Chondrocyte (in vitro differentiated cells): ENCODE measurements at places on chromosomes 7 and 10.

DNA sequence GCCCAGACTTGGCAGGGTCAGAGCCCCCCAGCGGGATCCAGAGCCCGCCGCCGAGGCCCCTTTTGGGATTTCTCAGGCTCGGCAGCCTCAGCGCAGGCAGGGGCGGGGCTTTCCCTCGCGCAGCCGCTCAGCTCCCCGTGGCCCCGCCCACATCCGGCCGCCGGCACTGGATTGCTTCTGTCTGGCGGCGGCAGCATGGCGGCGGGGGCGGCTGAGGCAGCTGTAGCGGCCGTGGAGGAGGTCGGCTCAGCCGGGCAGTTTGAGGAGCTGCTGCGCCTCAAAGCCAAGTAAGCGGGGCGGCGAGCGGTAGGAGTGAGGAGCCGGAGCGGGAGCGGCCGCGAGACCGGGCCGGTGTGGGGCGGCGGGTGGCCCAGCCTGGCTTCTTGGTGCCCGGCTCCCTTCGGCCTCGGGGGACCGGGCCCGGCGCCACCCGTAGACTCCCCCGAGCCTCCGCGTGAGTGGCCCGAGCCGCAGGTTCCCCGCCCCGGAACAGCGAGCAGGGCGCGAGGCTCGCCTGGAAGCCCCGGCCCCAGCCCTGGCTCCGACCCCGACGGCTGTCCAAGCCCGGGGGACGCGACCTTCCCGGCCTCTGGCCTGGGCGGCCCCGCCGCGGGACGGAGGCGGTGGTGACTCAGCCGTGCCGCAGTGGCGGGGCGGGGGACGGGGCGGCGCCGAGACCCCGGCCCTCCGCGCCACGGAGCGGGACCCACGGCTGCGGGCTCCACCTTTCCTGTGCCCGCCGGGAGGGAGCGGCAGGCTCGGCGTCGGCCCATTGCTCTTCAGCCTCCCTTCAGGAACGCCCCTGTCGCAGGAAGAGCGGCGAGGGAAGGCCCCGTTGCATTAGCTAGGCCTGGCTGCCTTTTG is at the start of gene GLRX3:
TSS of gene GLRX3 (plus strand) at position 166 of the 864 bp plus-strand sequence. CDS start at position 196, 30 bp downstream.
- DNase-seq: peak; percentile 96

GRCh38 chr7:115649429-115649828 is 381.1 kb downstream of the TFEC start:
- no peak for DNase-seq

DNA sequence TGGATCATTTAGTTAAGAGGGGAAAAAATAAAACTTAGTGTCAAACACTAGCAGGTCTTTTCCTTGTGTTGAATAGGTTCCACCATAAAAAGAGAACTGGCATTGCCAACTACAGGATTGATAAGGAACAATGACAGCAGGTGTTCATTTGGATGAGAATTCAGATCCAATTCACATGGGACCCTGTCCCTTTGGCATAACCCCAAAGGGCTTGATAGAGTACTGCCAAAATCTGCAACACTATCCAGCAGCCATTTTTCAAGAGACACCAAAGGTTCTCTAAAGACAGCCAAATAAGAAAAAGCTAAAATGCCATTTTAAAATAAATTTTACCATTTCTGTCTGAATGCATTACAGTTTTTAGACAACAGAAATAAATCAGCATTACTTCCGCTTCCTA is 422.3 kb downstream of the DGKB start:
- DNase-seq: no peak

- no peak for DNase-seq
These were observed 63.4 kb upstream of the GSDME start for GRCh38 chr7:24820730-24821044.

DNA sequence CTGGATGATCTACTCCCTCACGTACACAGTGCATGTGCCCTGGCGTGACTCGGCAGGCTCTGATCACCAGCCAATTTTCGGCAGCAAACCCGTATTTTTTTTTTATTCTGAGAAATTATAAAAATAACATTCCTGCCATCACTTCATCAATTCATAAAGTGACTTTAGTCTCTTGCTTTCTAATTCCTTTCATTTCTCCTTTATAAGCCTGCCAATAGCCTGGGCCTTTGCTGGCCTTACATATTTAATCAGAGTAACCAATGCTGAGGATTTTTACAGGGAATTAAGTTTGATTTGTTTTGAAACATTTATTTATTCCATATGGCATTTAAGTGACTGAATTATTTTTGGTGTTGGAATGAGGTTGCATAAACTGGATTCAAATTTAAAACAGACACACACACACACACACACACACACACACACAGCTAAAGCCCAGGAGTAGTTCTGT is 140.8 kb downstream of the ETV1 start:
- no peak for DNase-seq

GRCh38 chr10:90644165-90644564 is 213.7 kb downstream of the HTR7 start:
- no peak for DNase-seq

GRCh38 chr7:151590071-151590849 is 70.6 kb upstream of the RHEB start:
- no peak for DNase-seq

DNA sequence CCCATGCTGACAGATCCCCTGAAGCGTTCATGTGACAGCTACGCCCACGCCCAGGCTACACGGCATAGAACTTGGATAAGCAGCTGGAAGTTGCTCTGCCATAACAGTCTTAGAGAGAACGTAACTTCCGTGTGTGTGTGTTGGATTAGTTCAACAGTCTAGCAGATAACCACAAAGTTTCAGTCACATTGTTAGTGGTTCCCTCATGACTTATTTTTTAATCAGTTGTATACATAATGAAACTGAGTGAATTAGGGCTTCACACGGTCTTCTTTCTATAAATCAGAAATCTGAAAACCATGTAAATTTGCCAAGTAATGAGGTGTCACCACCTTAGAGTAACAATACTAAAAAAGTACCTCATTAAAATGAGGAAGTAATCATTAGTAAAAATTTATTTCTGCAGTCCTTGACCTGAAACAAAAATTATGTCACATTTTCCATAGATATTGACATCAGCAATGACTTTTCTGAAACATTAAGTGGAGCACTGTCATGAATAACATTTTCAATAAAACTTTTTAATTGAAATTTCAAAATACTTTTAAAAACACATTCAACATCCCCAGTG is 21.7 kb upstream of the MACC1 start:
- DNase-seq: no peak

DNA sequence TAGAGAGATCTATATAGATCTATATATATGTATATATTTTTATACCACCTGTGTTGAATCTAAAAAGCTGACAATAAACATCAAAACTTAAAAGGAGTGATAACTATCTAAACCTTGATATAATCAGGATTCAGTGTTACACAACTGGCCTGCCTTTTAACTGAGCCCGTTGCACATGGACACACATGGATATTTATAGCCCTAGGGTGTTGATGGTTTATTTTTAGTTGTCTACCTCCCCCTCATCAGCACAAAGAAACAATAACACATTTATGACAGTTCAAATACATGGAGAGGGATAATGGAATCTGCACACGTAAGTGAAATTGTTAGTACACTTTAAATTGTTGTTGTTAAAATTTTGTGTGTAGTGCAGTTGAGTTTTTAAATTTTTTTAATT is 336.9 kb downstream of the ZNF248 start:
- DNase-seq: no peak

DNA sequence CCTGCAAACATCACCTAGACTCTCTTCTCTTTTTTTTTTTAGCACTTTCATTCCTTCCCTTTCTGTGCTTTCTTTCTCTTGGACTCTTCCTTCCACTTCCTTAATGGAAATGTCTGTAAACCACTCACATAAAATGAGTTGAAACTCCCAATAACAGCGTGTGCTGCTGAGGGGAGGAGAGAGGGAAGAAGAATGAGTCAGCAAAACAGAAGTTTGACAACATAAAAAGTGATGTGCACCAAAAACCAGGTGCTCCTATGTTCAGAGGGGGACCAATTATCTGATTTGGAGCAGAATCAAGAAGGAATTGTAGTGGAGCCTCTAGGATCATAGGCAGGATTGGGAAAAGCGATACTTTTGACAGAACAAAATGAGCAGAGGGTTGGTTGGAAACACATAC is 712.1 kb upstream of the IGFBP3 start:
- DNase-seq: no peak

DNA sequence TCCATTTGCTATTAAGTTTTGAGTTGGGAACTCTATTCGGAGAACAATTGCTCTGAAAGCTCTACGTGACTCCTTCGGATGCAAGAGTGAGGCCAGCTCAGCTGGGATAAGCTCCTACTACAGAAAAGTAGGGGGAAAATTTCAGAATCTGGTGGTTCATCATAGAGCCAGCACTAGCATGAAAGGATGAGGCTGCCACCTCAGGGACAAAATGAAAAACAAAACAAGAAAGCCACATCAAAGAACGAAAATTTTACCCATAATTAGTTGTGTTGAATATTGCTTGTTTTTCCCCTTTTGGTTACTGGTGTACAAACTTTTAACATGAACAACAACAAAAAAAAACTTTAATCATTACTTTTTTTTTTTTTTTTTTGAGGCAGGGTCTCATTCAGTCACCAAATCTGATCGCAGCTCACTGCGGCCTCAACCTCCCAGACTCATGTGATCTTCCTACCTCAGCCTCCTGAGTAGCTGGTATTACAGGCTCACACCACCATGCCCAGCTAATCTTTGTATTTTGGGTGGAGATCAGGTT is 39.7 kb upstream of the NFE2L3 start:
- no peak for DNase-seq

GRCh38 chr10:20058135-20058534 is 241.9 kb downstream of the PLXDC2 start:
- DNase-seq: no peak

- DNase-seq: no peak
These were observed 28.8 kb upstream of the ZFAND2A start for GRCh38 chr7:1188720-1189294.

DNA sequence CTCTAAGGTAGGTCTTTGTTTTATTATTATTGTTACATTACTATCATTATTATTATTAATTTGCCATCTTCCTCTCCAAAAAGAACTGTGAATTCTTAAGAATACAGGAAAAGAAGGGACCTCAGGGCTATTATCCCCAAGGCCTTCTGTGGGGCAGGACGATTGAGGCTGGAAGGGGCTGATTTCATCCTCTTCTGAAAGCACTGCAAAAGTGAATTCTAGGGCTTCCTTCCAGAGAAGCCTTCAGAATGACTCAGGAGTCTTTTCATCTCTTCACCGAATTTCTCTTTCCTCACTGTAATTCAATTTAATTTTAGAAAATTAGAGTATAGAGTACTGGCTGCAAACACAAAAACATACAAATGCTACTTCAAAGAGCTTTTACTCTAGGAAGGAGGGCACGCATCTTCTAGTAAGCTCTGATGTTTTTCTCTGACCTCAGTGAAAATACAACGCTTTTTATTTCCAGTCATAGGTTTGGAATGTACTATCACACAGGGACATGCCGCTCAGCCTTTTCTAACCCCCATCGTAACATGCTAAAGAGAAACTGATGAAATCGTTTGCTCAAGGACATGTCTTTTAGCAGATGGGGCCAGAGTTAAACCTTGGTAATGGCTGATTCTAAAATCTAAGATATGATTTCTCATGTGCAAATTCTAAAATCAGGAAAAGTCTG is 280.2 kb upstream of the PITRM1 start:
- no peak for DNase-seq

DNA sequence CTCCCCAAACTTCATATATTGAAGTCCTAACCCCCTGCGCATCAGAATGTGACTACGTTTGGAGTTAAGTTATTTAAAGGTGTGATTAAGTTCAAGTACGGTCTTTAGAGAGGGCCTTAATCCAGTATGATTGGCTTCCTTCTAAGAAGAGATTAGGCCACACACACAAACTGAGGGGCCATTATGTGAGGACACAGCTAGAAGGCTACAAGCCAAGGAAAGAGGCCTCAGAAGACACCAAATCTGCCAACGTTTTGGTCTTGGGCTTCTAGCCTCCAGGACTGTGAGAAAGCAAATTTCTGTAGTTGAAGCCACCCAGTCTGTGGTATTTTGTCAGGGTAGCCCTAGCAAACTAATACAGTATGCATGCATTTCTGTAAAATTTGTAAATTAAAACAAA is 41.7 kb downstream of the REEP3 start:
- DNase-seq: no peak

DNA sequence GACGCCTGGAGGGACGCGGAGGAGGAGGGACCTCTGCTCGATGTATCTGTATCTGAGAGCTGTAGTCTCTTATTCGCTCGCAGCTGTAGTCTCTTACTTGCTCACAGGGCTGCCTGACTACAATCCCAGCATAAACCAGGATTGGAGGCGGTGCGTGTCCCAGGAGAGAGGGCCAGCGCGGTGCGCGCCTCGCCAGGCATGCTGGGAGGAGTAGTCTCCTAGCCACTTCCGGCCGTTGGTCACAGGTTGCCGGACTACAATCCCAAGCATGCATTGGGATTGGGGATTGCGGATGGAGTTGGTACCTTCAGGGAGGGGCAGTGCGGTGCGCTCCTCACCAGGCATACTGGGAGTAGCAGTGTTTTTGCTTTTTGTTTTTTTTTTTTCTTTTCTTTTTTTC is 421.7 kb upstream of the NUPR2 start:
- no peak for DNase-seq

DNA sequence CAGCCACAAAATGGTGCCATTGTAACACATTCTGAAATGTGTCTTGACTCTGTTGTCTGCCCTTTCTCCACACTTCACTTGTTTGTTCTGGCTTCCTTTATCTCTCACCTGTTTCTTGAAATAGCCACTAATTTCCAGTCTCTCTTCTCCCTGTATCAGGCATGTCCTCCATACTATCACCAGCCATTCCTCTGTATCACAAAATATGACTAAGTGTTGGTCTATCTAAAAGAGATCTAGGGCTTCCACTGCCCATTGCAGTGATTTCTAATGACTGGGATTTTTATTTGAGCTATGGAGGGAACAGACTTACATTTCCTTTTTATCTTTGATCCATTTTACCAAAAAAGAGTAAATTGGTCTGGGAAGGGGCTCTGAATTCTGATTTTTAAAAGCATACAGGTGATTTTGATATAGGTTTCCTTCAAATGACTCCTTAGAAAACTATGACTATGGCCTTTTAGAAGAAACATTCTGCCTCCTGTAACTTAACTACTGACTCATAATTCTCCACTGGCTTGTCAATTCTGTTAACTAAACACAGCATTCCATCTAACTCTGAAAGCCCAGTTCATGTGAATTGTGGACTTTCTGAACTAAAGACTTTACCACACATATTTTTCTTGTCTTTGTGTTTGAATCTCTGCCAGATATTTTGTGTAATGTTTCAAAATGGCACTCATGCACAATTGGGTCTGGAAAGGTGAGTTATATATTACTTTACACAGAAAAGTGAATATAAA is 1121.4 kb downstream of the XPNPEP1 start:
- DNase-seq: no peak

GRCh38 chr10:53675177-53675576 is 902.6 kb upstream of the MBL2 start:
- no peak for DNase-seq

GRCh38 chr10:90806677-90807076 is 51.2 kb downstream of the HTR7 start:
- no peak for DNase-seq

- no peak for DNase-seq
These were observed 122.8 kb downstream of the MAPK8 start for GRCh38 chr10:48429309-48429708.

DNA sequence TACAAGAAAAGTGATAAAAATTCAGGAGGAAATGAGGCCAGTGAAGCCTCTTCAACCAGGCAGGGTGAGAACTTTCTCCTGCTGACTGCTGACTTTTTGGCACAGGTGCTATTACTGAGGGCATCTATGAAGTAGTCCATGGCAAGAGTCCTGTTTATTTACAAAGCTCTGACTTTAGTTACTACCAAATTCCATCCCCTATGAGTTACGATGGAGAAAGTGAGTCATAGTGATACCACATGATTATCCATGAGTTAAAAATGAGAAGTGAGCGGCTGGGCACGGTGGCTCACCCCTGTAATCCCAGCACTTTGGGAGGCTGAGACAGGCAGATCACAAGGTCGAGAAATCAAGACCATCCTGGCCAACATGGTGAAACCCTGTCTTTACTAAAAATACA is 19.9 kb downstream of the CCDC3 start:
- DNase-seq: no peak
